ENCODE measurements at places on chromosomes 13 and 19.

DNA sequence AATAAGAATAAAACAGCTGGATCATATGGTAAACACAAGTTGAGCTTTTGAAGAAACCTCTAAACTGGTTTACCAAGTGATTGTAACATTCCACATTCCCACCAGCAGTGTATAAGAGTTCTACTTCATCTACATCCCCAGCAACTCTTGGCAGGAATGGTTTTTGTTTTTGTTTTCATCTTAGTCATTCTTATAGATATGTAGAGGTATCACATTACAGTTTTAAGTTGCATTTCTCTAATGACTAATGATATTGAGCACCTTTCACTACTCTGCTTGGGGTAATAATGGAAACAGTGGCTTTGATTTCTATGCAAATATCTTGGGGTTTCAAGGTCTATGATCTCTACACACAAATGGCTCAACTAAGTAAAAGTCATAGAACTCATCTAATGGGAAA is 614.5 kb downstream of the TBC1D4 start:
- DNase-seq: no peak

- DNase-seq: no peak
Observed at GRCh38 chr13:50209631-50210030, 194.4 kb downstream of the KCNRG start.

GRCh38 chr13:51786425-51787265 is 17.3 kb downstream of the DHRS12 start:
- DNase-seq: no peak

DNA sequence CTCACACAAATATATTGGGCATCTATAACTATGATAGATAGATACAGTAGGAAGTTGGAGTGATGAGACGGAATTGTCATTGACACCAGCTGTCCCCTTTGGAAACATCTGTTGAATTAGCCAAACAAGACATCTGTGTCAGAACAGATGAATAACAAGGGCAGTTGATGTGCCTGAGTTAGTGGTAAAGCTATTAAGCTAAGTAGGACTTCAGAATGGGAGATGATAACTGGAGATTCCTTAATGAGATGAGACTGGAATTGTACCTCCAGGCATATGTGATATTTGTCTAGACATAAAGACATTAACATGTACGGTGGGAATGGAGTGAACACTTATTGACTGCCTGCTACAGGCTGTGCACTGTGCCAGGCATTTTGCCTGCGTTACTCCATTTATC is 78.7 kb downstream of the MBNL2 start:
- DNase-seq: no peak

DNA sequence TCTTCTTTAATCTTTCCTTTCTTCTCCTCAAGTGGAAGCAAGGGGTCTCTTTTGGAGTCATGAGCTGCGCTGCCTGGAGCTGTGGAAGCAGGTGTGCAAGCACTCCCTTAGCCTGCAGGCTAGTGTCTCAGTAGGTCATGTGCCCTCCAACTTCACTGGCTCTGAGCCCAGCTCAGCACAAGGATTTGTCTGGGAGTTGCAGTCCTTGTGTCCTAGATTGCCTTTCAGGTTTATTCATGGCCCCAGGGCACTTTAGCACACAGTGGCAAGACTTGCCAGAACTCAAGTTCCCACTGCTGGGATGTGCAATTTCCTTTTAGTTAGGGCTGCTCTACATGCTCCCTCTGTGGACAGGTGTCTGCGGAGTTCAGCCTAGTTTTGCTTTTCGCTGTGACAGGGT is 211.7 kb downstream of the LIG4 start:
- DNase-seq: no peak

DNA sequence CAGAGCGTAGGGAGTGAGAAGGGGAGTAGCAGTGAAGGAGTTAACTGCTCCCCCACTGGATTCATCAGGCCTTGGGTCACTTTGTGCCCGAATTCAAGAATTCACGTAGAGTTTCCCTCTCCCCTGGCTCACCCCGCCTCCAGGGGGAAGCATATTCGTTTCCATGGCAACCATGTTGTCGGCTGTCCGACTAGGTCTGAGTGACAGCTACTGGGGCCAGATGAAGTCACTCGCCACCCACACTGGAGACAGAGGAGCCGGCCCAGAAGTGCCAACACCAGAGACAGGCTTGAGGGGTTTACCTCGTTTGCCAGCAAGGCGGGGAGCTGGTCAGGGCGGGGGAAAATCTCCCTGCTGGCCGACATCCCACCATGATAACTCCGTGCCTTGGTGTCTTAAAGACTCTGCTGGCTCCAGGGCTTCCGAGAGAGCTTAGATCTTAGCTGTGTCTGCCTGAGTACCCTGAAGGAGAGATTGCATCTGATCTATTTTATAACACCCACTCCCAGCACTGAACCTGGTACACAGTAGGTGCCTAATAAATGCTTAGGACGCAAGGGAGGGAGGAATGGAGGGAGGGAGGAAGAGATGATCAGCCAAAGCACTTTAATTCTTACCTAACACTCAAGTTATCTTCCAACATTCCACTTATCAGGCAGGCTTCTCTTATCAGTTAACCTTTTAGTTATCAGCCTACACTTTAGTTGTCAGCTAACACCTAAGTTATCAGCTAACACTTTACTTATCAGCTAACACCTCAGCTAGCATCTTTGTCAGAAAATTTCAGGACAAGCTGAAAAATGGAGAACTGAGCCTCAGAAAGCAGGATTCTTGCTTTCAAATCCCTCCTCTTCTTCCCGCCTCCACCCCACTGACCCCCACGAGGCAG is 57.2 kb upstream of the ZNRF4 start:
- no peak for DNase-seq

GRCh38 chr13:43544631-43545030 is 242.1 kb downstream of the ENOX1 start:
- no peak for DNase-seq

DNA sequence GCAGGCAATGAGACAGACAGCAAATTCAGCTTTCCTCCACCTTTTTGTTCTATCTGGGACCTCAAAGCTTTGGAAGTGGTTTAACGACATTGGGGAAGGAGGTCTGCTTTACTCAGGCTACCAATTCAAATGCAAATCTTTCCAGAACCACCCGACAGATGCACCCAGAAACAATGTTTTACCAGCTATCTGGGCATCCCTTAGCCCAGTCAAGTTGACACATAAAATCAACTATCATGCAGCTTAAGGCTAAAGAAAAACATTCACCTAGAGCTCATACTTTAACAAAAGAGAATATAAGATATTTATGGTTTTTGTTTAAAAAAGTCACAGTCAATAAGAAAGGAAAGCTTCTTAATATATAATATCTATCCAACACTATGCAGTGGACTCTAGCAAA is 246.0 kb downstream of the NALCN start:
- DNase-seq: no peak

DNA sequence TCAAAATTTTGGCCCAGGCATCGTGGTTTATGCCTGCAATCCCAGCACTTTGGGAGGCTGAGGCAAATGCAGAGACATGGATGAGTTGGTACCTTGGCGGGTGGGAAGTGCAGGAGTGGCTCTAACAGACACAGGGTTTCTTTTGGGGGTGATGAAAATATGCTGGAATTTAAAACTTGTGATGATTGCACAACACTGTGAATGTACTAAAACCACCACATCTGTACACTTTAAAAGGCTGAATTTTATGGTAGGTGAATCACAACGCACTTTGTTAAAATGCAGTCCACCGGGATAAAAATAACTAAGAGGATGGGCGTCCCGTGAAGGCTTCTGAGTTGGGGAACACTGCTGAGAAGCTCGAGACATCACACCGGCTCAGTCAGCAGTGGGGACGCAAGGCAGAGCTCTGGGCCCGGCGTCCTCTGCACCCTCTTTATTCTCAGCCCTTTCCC is 47.1 kb downstream of the MLLT1 start:
- DNase-seq: no peak

DNA sequence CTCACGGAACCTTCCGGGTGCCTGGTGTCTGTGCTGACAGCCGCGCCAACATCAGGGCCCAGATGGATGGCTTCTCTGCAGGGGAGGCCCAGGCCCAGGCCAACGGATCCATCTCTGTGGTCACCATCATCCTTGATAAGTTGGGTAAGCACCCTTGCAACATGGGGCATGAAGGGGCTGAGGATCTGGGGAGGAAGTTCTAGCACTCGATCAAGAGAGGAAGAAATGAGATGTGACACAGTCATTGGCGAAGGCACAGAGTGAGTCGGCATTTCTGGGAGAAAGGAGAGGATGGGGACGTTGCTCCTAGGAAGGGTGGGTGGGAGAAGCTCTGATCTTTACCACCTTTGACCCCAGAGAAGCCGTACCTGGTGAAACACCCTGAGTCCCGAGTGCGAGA is 4.4 kb downstream of the CILP2 start:
- no peak for DNase-seq

GRCh38 chr19:3556423-3556977 is 886 bp downstream of the MFSD12 start:
- DNase-seq: no peak

DNA sequence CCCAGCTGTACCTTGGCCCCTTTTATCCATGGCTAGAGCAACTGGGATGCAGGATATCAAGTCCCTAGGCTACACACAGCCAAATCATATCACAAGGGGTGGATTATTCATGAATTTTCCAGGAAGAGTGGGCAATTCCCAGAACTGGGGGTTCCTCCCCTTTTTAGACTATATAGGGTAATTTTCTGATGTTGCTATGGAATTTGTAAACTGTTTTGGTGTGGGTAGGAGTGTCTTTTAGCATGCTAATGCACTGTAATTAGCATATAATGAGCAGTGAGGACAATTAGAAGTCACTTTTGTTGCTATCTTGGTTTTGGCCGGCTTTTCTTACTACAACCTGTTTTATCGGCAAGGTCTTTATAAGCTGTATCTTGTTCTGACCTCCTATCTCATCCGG is 18.0 kb upstream of the IGFL4 start:
- no peak for DNase-seq

GRCh38 chr13:97600458-97601075 is 166.6 kb downstream of the RAP2A start:
- DNase-seq: no peak

- no peak for DNase-seq
Observed at GRCh38 chr13:42703740-42704139, 77.6 kb upstream of the FAM216B start.

DNA sequence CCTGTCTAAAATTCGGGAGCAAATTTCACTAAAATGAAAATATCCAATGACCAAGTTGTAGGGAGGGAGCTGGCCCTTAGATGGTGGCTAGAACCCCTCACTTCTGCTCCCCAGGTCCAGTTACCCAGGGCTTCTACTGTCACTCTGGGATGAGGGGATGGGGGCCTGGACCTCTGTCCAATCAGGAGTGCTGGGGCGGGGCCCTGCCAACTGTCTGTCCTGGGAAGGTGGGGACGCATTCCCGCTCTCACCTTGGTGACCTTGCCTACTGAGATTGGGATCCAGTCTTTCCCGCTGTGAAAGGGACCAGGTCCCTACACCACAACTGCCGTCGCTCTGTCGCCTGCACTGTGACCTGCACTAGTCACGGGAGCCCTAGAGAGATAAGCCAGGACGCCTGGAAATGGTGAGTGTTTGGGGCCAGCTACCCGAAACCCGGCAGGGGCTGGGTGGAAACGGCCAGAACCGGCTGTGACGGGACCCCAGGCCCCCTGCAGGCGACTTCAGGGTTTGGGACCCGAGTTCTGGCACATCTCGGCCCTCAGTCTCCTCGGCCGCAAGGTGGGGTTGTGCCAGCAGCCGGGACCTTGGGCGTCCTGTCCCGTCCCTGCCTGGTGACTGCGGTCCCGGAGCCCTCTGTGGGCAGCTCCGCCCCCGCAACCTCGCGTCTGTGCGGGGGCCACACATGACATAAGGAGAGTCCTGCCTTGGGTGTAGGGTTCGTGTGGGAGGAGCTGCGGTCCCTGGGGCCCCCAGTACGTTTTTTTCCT is 22.8 kb downstream of the ZNF20 start:
- no peak for DNase-seq

DNA sequence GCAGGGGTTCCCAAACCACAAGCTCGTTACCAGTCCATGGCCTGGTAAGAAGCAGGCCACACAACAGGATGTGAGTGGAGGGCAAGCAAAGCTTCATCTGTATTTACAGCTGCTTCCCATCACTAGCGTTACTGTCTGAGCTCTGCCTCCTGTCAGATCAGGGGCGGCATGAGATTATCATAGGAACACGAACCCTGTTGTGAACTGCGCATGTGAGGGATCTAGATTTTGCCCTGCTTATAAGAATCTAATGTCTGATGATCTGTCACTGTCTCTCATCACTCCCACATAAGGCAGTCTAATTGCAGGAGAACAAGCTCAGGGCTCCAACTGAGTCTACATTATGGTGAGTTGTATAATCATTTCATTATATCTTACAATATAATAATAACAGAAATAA is 677.4 kb upstream of the SLITRK6 start:
- DNase-seq: no peak

- no peak for DNase-seq
Observed at GRCh38 chr19:47479701-47480503, 4.1 kb downstream of the KPTN start.

- no peak for DNase-seq
Observed at GRCh38 chr19:4454747-4455718, 2.6 kb downstream of the UBXN6 start.

- DNase-seq: peak; percentile 22
Observed at GRCh38 chr19:38375098-38375493, 725 bp downstream of the PSMD8 start.

- DNase-seq: peak; percentile 94
Observed at GRCh38 chr19:17947815-17948513, 15.1 kb downstream of the CCDC124 start.

DNA sequence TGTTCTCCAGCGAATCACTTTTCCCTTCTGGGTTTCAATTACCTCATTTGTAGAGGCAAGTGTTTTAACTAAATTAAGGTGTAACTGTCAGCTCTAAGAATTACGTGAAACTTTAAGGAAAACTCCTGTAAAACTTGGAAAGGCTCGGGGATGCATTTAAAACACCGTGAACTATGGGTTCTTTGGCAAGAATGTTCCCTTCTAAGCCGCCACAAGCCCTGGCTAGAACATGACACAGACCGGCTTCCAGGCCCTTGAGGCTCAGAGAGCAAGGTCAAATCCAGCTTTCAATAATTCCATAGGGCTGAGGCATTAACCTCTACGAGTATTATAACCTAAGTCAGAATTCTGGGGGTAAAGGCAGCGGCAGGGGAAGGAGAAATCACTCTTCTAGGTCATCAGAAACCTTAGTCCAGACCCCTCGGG is 685 bp downstream of the VWA8 start:
- no peak for DNase-seq

DNA sequence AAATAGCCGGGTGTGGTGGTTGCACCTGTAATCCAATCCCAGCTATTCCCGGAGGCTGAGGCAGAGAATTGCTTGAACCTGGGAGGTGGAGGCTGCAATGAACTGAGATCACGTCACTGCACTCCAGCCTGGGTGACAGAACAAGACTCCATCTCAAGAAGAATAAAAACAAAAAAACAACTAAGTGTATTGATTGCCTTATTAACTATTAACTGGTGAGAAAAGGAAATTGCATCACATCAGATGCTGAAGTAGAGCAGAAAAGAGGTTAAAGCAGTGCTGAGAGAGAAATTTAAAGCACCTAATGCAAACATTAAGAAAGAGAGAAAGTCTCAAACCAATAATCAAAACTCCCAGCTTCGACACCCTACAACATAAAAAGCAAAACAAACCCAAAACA is 38.3 kb downstream of the KPNA3 start:
- DNase-seq: no peak

GRCh38 chr13:103287659-103288058 is 221.4 kb upstream of the SLC10A2 start:
- no peak for DNase-seq

- peak; percentile 61 for DNase-seq
Observed at GRCh38 chr19:12202250-12202649, 39.4 kb downstream of the ZNF136 start.

- DNase-seq: no peak
Observed at GRCh38 chr13:94494026-94494425, 14.5 kb upstream of the DCT start.

- DNase-seq: no peak
Observed at GRCh38 chr19:18726846-18727245, 43.4 kb downstream of the CRTC1 start.

- peak; percentile 37 for DNase-seq
Observed at GRCh38 chr19:5154129-5154798, 185.4 kb downstream of the KDM4B start.
